ENCODE measurements at places on chromosomes 3 and 15.

DNA sequence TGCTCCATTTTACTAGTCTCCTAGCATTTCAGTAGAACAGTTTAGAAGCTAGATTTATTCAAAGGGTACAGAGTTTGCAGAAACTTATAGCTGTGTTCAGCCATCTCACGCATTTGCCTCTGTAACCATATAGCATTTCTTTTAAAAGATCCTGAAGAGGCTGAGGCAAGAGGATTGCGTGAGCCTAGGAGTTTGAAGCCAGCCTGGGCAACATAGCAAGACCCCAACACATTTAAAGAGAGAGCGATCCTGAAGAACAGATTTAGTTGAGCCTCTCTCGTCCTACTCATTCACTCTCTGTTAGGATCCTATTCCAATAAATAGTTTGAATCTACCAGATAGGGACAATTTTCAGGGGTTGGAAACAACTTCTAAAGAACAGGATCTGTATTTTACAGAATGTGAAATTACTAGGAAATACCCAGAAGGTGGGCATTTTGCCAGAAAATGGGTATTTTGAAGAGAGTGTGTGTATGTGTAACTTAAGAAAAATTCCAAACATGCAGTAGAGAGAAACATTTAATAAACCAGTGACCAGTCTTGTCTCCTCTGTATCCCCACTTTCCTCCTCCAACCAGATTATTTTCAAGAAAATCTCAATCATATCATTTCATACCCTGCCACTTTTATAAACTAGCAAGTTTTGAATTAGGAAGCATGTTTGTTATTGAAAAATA lies 4.5 kb downstream of the EIF3J start:
- DNase-seq = no peak

- no peak for DNase-seq
Measured at GRCh38 chr15:64942356-64942755, 30.7 kb downstream of the ANKDD1A start.

- DNase-seq = no peak
Measured at GRCh38 chr3:15387171-15387581, 40.2 kb downstream of the METTL6 start.

DNA sequence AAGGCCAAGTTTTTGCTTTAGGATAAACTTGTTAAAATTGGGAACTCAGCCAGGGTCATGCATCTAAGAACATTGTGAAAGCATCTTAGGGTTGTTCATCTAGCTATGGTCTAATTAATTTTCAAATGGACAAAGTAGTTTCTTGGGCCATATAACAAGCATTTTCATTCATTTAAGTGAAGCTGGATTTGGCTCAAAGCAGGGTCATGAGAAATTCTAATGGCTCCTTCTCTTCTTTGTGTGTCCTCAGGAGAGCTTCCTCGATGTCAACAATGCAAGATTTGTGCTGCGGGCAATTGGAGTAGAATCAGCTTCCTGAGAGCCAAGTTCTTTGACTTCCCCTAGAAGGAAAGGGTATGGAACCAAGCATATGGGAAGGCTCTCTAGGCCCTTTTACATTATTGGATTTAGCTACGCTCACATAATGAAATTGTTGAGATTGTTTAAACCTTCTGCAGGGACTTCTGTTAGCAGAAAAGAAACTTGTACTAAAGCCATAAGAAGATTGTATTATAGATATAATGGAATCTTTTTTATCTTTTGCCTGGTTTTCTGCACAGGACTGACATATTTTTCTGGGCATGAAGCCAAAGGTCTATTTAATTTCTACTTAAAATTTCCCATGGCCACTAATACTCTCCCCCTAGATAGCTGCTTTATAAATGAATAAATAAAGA lies 1.8 kb upstream of the SAMMSON start:
- peak; percentile 46 for DNase-seq

DNA sequence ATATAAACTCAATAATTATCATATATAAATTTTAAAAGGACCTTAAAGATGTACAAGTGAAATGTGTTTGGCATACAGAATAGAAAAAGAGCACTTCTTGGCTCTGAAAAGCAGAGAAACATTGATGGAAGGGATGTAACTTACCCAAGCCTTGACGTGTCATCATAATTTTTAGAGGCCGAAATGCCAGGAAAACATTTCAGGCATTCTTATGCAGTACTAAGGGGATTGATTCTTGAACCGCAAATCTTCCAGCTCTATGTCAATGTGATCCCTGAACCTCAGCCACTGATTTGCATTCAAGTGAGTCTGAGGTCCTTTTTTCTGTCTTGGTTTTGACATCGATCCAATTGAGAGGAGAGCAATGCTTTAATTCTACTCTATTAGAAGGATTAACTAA lies 97.8 kb downstream of the CLDN1 start:
- DNase-seq = no peak

GRCh38 chr3:2023959-2024358 lies 74.7 kb upstream of the CNTN4 start:
- DNase-seq = no peak

- DNase-seq = no peak
Measured at GRCh38 chr15:51649659-51650521, 27.3 kb upstream of the DMXL2 start.

All from right forelimb (tissue), 1 donor.